ENCODE measurements at places on chromosomes 2 and 18.
A peak's percentile ranks its signal among the peaks of the same experiment; 100 is the strongest.

GRCh38 chr2:96931966-96932365 lies 54.4 kb downstream of the FAM178B start:
- DNase-seq: no peak

DNA sequence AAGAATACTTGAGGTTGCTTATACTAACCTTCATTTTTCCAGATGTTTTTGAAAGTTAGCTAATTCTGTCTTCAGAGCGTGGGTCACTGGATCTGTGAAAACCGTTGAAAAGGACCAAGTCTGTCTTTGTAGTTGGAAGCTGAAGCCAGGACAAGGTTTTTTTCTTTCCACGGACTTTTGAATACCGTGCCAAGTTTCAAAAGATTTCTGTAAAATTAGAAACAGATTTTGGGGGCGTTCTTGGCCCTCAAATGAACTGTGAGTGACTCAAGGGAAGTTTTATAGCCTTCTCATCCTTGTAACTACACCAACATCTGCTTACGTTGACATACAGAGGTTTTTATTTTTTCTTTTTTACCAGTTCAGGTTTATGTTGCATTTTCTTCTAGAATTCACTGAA lies at the start of gene FAP:
Gene FAP, minus strand, starts transcription at position 152 of the 400 bp plus-strand sequence. Its CDS starts 118 bp downstream, at position 34.
- DNase-seq: peak; percentile 87

- no peak for DNase-seq
Measured at GRCh38 chr2:180021850-180022249, 14.8 kb upstream of the CWC22 start.

GRCh38 chr2:216932863-216933548 lies 73.1 kb upstream of the TNP1 start:
- DNase-seq: no peak

GRCh38 chr2:169018390-169018789 lies 12.7 kb downstream of the ABCB11 start:
- no peak for DNase-seq

GRCh38 chr2:219744600-219744999 lies 117.2 kb downstream of the SLC4A3 start:
- DNase-seq: no peak

Measured in non-pigmented ciliary epithelial cell (primary cell).